Astrocyte of the hippocampus (primary cell): ENCODE measurements at places on chromosomes 12 and 14.

DNA sequence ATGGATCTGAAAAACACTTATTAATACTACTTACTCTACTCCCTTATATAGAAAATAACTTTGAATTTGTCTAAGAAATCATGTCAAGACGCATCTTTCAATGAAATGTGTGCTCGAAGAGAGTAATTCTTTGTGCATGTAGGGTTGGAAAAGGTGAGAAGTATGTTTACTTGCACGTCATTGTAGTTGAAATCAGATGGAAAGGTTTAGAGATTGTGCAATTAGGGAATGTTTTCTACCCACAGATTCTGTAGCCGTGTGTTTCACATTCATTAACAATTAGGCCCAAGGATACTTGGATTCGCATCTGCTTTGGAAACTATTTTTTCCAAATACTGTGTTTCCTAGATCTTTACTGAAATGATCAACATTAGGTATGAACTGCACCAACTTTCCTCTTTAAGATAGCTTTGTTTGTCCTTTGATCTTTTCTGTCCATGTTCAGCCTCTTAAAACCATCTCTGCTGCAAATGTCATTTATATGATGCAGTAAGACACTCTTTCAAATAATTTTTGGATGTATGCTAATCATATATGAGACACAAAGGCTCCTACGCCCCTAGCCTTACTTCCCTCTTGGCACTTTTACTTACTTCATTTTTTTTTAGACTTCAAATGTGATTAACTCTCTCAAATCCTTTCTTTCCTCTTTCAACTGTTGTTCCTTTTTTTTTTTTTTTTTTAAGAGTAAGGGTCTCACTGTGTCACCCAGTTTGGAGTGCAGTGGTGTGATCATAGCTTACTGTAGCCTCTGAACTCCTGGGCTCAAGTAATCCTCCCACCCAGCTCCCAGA lies 58.0 kb upstream of the PSMA6 start:
- no peak for DNase-seq

- peak; percentile 3 for DNase-seq
These were observed 29.2 kb downstream of the PRMT8 start for GRCh38 chr12:3520168-3520567.

- no peak for DNase-seq
These were observed 9.6 kb upstream of the TMEM30B start for GRCh38 chr14:61290701-61291100.

GRCh38 chr12:89936631-89937030 lies 228.0 kb upstream of the ATP2B1 start:
- peak; percentile 21 for DNase-seq

DNA sequence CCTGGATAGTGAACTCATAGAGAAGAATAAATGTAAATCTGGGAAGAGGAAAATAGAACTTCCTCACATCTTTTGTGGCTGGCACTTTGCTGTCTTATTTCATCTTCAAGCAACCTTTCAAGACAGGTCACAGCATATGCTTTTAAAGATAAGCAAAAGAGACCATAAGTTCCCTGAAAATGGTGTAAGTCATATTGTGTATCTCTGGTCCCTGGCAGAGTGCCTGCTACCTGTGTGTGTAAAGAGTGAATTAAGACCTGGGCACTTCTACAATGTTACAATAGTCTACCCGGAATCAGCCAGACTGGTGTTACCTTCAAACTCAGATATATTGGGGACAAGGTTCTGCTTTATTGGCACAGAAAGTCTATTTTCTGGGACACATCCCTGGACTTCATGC lies 168.8 kb downstream of the SLC2A13 start:
- DNase-seq, result no peak

DNA sequence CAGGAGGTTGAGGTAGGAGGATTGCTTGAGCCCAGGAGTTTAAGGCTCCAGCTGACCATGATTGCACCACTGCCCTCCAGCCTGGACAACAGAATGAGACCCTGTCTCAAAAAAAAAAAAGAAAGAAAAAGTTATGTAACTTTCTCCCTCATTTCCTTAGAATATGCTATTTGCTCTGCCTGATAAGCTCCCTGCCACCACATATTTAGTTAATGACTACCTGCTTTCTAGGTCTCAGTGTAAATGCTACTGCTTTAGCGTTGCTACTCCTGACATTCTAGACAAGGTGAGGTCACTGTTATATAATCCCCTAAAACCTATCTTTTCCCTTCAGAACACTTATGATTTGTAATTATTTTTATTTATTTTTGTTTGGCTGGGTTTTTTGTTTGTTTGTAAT lies 86.3 kb upstream of the AMN1 start:
- no peak for DNase-seq

GRCh38 chr12:13198876-13199275 lies 2.4 kb downstream of the EMP1 start:
- peak; percentile 69 for DNase-seq

GRCh38 chr12:123269896-123270213 lies 1.8 kb downstream of the CDK2AP1 start:
- DNase-seq, result no peak

DNA sequence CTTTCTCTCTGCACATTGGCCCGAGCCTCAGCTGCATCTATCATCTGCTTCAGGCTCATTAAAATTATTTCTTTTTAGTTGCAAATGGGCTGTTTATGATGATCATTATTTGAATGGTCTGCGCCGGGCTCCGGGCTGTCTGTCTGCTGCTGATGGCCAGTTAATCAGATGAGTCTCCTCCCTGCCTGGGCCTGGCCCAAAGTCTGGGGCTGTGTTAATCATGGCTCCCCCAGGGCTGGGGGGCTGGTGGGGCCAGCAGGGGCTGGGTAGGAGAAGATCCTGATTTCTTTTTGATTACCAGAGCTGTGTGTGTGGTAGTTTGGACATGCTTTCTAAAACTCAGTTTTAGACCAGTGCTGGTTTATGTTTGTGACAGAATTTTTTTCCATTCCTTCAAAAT lies 159.1 kb downstream of the PHETA1 start:
- DNase-seq, result no peak

DNA sequence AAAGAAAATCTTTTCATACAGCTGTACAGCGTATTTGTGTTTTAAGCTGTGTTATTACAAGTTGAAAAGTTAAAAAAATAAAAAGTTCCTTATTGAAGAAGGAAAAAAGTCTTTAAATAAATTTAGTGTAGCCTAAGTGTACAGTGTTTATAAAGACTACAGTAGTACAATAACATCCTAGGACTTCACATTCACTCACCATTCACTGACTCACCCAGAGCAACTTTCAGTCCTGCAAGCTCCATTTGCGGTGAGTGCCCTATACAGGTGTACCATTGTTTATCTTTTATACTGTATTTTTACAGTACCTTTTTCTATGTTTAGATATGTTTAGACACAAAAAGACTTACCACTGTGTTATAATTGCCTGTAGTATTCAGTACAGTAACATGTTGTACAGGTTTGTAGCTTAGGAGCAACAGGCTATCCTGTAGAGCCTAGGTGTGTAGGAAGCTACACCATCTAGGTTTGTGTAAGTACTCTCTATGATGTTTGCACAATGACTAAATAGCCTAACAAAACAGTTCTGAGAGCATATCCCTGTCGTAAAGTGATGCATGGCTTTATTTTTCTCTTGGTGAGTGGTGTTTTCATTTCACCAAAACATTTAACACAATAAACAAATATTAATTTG lies 275.2 kb downstream of the DACT1 start:
- DNase-seq, result no peak

GRCh38 chr12:117080661-117081144 lies 18.5 kb downstream of the TESC start:
- DNase-seq, result no peak

GRCh38 chr14:101102875-101103274 lies 199.4 kb upstream of the RTL1 start:
- no peak for DNase-seq

DNA sequence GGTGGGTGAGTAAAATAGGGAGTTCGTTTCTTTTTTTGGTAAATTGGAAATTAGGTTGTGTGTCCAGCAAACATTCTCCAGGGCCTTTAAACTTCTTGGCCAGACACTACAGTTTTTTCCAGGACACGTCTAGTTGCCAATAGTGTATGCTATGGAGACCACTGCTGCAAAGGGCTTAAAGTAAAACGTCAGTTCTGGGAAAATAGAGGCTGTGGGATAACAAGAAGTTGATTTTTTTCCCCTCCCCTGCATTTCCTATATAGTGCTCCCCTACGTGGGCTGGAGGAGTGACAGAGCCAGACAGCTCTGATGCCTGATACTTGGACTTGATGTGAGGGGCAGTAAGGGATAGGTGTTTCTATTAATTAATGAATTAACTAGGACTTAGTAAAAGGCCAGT lies 2.4 kb downstream of the ACVR1B start:
- no peak for DNase-seq

- peak; percentile 24 for DNase-seq
These were observed 5.6 kb downstream of the MYL6 start for GRCh38 chr12:56163533-56164344.

- no peak for DNase-seq
These were observed 111.9 kb downstream of the PIK3C2G start for GRCh38 chr12:18373181-18373580.

GRCh38 chr12:78403136-78403535 lies 461.4 kb upstream of the SYT1 start:
- DNase-seq, result peak; percentile 77

- no peak for DNase-seq
These were observed 24.2 kb downstream of the ISCA2 start for GRCh38 chr14:74517731-74518130.

DNA sequence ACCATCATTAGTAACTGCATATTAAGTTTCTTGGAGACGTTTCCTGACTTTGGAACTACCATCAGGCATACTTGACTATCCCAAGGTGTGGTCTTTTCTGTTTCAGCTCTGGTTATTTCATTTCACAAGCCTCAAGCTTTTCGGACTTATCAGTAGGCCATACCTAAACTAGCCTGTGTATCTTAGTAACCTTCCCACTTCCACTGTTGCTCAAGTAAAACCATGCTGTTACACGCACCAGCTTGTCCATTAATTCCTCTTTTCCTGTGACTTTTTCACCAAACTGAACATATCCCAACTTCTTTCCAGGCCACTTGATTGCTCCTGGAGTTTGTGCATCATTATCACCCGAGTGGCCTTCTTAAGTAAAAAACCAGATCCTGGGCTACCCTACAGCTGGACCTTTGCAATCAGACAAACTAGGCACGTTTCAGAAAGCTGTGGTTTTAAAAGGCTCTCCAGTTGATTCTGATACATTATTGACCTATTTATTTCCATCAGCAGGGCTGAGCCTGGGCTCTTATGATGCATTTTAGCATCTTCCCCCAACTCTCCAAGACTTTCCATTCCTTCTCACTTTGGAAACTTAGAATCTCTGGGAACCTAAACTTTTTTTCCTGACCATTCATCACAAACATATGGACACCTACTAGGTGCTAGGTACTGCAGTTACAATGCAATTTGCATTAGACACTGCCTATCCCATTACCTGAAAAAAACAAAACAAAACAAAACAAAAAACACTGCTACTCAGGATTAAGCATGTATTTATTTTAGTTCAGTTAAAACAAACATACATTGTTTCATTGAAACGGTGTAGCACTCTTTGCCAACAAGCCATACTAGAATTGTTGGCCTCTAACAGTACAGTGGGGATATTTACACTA lies 14.9 kb downstream of the SLC38A2 start:
- DNase-seq, result peak; percentile 62

- DNase-seq, result no peak
These were observed 15.4 kb downstream of the BHLHE41 start for GRCh38 chr12:26109343-26109881.

DNA sequence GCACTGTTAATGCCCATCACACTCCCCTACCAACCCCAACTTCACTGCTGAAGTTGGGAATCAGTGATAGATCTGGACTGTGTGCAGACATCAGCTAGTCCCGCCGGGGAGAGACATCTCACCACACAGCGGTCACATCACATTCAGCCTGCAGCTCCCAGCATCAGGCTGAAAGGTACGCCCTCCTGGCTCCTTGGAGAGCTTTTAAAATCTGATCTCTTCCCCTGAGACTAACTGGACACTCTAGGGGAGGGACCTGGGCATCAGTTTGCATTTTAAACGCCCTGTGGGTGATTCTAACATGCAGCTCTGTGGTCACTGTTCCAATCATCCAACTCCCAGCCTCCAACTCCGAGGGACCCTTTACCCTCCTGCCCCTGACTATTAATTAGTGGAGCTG lies 58.4 kb downstream of the CCDC85C start:
- no peak for DNase-seq

- DNase-seq, result peak; percentile 73
These were observed 106.5 kb upstream of the PRKD1 start for GRCh38 chr14:30034152-30034551.

DNA sequence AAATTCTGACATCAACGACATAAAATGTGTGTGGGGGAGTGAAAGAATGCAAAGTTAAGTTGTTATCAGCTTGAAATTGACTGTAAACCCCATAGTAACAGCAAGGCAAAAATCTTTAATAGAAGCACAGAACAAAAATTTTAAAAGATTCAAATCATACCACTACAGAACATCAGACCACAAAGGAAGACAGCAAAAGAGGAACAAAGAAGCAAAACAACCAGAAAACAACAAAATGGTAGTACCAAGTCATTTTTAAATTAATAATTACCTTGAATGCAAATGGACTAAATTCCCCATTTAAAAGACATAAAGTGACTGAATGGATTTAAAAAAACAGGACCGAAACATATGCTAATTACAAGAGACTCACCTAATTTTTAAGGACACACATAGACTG lies 31.3 kb downstream of the A2M start:
- no peak for DNase-seq

- DNase-seq, result peak; percentile 72
These were observed 1.5 kb upstream of the NTS start for GRCh38 chr12:85872497-85873091.

DNA sequence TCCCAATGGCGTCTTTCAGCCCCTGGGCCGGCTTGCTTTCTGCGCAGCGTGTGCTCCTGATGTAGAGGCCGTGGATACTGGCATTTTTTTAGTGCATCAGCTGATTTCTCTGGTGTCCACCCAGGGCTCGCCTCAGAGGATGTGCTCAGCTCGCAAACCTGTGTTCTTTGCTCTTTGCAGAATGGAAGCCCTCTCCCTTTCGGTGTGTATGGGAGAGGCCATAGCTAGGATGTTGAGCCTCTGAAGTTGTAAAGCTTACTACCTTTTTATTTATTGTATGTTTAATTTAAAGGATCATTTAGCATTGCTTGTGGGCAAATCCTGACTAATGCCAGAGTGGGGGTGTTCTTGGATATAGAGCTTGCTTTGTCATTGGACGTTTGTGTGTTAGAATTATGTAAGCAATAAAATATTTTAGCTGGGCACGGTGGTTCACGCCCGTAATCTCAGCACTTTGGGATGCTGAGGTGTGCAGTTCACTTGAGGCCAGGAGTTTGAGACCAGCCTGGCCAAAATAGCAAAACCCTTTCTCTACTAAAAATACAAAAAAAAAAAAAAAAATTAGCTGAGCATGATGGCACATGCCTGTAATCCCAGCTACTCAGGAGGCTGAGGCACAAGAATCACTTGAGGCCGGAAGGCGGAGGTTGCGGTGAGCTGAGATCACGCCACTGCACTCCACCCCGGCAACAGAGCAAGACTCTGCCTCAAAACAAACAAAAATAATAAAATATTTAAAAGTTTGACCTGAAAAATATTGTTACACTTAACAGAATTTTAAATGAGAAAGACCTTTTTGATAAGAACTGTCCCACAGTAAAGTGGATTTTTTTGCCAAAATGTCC lies 52.6 kb upstream of the MMP17 start:
- no peak for DNase-seq

GRCh38 chr12:41485203-41485602 lies 297.1 kb downstream of the PDZRN4 start:
- no peak for DNase-seq
